ENCODE measurements at places on chromosomes 4 and X.

GRCh38 chr4:140004922-140005627 is 148.9 kb downstream of the MAML3 start:
- DNase-seq = no peak

DNA sequence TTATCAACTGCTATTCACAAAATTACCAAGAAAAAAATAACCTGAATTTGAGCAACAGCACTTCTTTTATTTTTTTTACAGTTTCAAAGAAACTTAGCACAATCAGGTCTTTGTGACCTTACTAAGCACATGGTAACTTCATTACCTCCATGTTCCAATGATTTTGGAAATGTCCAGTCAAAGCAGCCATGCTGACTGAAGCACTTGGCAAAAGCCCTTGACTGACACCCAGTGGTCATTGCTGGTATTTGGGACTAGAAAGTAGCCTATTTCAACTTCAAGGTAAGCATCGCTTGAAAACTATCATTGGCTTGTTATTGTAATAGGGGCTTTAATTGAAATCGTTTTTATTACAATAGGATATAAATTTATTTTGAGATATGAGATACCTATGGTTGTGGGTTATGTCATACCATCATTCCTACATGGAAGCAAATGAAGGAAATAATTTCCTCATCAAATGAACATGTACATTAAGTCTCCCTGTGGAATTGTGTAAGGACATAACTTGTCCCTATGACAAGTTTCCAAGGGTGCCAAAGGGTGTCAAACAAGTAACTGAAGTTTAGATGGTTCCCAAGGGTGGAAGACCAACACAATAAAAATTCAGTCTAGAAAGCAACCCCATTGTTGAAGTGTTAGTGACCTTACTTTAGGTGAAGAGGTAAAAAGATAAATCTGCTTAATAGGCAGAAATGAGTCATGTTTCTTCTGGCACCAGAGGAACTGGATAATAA is 15.2 kb upstream of the ANXA10 start:
- DNase-seq = peak; percentile 72

DNA sequence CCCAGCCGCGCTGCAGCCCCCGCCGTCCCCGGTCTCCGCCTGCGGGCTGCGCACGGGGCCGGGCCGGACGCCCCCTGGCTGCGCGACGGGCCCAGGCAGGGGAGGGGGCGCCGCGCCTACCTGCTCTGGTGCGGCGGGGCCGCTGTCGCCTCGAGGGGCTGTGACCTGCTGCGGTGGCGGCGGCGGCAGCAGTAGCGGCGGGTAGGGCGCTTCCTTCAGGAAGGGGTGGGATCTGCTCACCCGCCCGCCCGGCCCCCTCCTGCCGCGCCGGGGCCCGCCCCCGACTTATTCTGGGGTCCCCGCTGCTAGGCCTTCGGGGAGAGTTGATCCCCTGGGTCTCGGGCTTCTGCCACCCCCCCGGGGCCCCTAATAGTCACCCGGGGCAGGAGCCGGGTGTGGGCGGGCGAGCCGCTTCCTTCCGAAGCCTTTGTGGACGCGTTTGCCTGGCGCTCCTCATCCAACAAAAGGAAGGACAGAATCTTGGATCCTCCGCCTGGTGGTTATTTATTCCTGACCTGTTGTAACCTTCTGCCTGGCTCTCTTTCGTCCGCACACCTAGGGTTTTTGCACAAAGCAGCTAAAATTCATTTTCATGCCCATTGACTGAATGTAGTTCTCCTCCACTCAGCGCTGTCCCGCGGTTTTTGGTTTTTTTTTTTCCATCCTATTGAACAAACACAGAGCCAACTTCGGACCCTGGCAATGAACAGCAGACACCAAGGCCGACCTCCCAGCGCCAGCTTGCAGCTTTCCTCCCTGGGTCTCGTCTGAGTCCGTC is at the start of gene TMEM150C:
Gene TMEM150C, minus strand, starts transcription at position 203 of the 778 bp plus-strand sequence. CDS start 57,331 bp downstream, outside the sequence.
- no peak for DNase-seq

DNA sequence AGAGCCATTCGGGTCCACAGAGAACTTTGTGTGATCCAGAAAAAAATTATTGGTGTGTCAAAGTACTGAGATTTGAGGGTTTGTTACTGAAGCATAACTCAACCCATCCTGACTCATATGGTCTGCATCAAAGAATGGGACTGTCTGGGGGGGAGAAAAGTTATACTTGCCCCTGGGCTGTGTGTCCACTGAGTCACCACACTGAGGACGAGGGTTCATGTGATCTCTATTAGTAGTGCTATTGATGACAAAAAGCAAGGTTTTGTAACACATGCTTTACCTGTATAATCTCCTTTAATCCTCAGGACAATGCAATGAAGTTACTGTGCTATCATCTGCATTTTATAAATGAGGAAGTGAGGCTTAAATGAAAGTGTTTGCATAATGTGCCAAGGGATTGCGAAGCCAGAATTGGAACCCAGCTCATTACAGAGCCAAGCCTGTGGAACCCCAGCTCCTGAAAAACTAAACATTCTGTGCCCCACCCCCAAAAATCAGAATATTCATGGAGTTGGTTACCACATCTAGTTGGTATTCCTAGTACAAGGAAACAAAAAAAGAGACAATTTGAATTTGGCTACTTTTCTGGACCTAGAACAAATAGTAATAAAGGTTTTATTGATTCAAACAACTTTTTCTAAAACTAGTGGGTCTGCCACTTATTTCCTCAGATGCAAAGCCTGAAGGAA is 31.2 kb downstream of the CCDC149 start:
- no peak for DNase-seq

DNA sequence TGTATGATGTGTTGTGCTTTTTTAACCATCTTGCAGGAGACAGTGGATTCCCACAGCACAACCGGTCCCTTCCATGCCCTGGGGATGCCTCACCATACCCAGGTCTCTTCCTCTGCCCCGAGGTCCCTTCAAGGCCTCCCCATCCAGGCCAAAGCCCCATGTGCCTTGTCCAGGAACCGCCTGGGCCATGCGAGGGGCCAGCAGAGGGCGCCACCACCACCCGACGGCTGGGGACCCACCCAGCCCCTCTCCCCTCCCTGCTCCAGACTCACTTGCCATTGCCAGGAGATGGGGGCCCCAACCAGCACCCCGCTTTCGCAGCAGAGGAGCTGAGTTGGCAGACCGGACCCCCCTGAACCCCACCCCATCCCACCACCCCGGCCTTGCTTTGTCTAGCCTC is 485.5 kb downstream of the TRAM1L1 start:
- no peak for DNase-seq

GRCh38 chr4:1182313-1182712 is 9.9 kb upstream of the SPON2 start:
- no peak for DNase-seq

DNA sequence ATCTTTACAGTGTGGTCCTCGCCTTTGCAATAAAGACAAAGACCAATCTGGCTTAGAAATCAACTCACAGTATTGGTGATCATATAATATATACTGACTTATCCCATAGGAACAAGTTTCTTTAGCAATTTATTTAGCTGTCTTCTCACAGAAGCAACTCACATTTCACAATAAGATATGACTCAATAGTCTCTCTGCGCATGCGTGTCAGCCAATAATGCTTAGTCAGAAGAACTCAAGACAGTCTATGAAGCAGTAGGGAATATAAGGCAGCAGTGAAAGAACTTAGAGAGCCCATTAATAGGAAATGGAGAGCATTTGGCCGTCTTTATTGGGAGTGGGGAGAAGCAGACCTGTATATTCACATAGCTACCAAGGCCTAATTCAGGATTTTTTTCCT is 216.7 kb downstream of the IL13RA2 start:
- no peak for DNase-seq

DNA sequence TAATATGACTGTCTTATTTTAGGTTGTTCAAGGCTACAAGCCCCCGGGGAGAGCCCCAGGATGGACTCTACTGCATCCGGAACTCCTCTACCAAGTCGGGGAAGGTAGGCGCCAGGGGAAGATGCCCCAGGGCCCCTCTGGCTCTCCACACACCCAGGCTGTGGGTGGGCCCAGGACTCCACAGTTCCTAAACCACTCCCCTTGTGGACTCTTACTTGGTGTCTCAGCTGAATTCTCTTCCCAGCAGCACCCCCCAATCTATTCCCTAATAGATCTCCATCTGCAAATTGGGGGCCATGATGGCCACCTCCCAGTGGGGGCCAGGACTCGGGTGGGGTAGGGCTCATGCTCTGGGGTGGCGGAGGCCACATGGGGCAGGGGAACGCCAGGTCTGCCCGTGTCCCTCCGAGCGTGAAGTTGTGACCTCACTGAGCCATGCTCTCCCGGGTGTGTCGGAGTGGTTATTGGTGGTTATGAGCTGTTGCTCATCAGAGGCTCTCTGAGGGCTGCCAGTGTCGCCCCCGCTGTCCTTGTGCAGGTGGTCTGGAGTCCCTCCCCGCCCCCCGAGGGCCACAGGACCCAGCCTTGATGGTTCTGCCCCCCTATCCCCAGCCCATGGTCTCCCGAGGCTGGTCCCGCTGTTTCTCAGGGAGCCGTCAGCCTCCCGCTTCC is 11.2 kb upstream of the ADD1 start:
- DNase-seq = no peak

GRCh38 chrX:8052909-8053308 is 118.2 kb downstream of the VCX2 start:
- no peak for DNase-seq

DNA sequence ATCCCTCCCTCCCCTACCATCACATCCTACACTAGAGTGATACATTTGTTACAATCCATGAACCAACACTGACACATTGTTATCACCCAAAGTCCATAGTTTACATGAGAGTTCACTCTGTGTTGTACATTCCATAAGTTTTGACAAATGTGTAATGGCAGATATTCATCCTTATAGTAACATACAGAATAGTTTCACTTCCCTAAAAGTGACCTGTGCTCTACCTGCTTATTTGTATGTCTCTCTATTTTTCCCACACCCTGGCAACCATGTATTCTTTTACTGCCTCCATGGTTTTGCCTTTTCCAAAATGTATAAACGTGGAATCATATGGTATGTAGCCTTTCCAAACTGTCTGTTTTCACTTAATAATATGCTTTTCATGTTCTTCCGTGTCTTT is 42.2 kb upstream of the HPGD start:
- DNase-seq = no peak

- no peak for DNase-seq
Measured at GRCh38 chr4:2347190-2347589, 71.3 kb downstream of the ZFYVE28 start.

- DNase-seq = no peak
Measured at GRCh38 chr4:45957353-45957752, 166.5 kb downstream of the GABRG1 start.

DNA sequence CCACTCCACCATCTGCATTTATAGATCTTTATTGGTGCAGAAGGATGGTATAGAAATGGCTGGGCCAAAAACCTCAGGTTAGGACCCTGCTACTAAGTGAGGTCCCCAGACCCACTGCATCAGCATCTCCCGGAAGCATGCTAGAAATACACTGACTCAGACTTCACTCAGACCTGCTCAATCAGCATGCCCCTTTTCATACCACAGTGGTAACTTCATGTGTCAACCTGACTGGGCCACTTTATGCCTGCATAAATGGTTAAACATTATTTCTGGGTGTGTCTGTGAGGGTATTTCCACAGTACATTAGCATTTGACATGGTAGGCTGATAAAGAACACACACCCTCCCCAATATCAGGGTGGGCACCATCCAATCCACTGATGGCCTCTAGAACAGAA is 118.6 kb upstream of the VCX3B start:
- DNase-seq = no peak

DNA sequence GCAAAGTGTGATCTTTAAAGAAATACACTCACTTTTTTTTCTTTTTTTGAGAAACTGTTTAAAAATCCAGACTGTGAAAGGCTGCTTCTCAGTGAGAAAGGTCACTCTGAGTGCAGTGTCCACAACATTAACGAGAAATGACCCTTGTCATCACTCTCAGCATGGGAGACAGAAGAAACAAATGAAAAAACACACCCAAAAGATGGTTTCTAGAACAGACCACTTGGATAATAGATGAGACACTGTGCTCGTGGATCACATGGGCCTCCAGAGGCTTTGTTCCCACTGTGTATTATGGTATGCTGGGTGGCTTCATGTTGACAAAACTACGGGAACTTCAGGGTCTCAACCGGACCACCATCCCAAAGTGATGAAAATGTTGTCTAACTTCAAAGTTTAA is 64.9 kb downstream of the NEUROG2 start:
- no peak for DNase-seq

DNA sequence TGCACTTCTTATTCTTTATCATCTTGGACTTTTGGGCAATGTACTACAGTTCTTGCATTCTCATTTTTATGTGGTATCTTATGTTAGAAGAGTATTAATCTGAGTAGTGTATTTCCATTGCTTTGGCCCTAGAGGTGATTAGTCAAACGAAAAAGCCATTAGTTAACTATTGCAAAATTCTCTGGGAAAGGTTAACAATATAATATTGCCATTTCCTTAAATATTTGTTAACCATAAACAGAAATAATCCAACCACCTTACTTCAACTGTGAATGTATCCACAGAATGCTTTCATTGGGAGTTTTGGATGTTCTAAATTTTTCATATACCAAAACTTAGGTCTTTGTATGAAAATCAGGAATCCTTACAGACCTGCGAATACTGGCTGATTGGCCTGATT is 294.6 kb upstream of the UGT8 start:
- DNase-seq = no peak

- no peak for DNase-seq
Measured at GRCh38 chrX:71067712-71068043, 456 bp downstream of the SNX12 start.

DNA sequence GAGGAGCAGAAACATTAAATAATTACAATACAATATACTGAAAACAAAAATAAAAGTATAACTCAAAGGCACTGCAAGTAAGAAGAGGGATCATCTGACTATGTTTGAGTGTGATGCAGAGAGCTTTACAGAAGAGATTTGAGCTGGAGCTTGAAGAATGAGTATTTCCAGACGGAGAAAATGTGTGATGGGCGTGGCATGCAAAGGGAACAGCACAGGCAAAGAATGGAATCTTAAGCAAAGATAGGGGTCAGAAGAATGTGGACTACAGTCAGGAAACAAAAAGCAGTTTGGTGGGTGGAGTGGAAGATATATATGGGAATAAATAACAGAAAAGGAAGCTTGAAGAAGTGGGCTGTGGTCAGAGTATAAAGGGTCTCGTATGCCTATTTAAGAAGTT is 45.5 kb downstream of the OPHN1 start:
- no peak for DNase-seq

- peak; percentile 60 for DNase-seq
Measured at GRCh38 chr4:4254666-4255065, 6.6 kb upstream of the TMEM128 start.

DNA sequence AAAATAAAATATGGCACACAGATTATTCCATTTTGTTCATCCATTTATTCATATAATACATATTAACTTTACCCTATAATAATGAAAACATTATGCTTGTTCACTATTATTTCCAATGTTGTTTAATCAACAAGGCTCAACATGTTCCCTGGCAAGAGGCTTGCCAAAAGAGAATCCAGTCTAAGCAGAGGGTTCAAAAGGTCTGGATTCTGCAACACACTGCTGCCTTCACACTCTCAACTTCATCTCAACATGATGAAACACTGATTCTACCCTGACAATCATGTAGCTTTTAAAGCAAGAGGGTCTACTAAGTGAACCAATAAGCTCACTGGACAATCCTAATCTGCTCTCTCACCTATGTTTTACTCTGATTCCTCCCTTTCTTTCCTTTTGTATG is 101.1 kb downstream of the MID1 start:
- no peak for DNase-seq

- no peak for DNase-seq
Measured at GRCh38 chr4:42280327-42281095, 116.8 kb upstream of the SHISA3 start.
